WTC11 (cell line): ENCODE measurements at places on chromosomes 6 and 20.
A peak's percentile ranks its signal among the peaks of the same experiment; 100 is the strongest.

DNA sequence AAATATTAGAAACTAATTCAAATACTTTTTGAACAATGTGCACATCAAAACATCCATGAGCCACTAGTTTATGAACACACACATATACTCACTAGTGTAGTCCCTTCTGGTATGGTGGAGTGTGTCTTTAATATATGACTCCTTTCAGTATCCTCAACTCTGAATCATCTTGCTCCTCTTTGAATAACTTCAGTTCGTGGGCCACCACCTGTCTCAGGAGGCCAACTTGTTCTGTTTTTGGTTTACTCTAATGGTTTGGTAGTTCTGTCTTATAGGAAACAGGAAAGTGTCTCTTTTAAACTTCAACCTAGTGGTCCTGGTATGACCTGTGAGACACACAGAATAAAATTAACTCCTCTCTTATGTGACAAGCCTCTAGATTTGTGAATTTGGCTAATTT, 55.6 kb downstream of the ZNF292 start:
- no peaks in the 10 kb centered on the region for H3K27me3 ChIP-seq
- H3K27ac ChIP-seq = peak overlapping the region; percentile 83; the same call in 1 of the 2 replicates
- DNase-seq = no peak
- peaks cover 87% of the 10 kb centered on the region for H3K4me1 ChIP-seq
- H3K4me3 ChIP-seq = no peak overlapping the region

GRCh38 chr6:129263176-129263575, 380.2 kb downstream of the LAMA2 start:
- 0 out of 2 replicates have a peak, but pooled peaks cover 3% of the 10 kb centered on the region for H3K4me1 ChIP-seq
- no peaks in the 10 kb centered on the region for H3K36me3 ChIP-seq
- DNase-seq = no peak
- H3K27me3 ChIP-seq = no peaks in the 10 kb centered on the region

DNA sequence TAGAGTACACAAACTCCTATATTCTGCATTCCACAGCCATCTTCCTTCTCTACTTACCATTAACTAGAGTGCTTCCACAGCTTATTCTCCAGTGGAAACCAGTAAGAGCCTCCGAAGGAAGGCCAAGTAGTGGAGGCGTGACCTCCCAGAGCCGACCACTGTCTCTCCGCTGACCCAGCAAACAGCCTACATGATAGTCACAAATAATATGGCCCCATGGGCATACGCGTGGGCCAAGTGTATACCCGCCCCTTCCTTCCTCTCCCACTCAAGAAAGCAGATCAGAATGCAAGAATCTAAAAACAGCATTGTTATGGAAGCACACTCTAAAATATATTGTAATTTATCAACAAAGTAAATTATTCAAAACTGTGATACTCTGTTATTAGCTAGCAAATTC, 526.6 kb upstream of the JARID2 start:
- H3K27me3 ChIP-seq = peaks cover 5% of the 10 kb centered on the region; the same call in 1 of the 2 replicates
- H3K27ac ChIP-seq = no peak overlapping the region
- DNase-seq = no peak
- no peak overlapping the region for H3K4me3 ChIP-seq
- H3K36me3 ChIP-seq = no peaks in the 10 kb centered on the region
- H3K4me1 ChIP-seq = peaks cover 28% of the 10 kb centered on the region

GRCh38 chr6:19465760-19466159, 371.4 kb upstream of the ID4 start:
- no peak overlapping the region for H3K4me3 ChIP-seq
- no peak overlapping the region; the same call in 1 of the 2 replicates for H3K27ac ChIP-seq
- H3K36me3 ChIP-seq = no peaks in the 10 kb centered on the region
- H3K27me3 ChIP-seq = no peaks in the 10 kb centered on the region
- no peaks in the 10 kb centered on the region for H3K4me1 ChIP-seq

- DNase-seq = no peak
- H3K4me3 ChIP-seq = no peak overlapping the region
- 0 out of 2 replicates have a peak, but pooled peaks cover 5% of the 10 kb centered on the region for H3K4me1 ChIP-seq
- no peaks in the 10 kb centered on the region; the same call in 1 of the 2 replicates for H3K27me3 ChIP-seq
- H3K27ac ChIP-seq = peak overlapping the region; percentile 36; the same call in 1 of the 2 replicates
Observed at GRCh38 chr20:64140061-64140931, 24.0 kb upstream of the MYT1 start.

DNA sequence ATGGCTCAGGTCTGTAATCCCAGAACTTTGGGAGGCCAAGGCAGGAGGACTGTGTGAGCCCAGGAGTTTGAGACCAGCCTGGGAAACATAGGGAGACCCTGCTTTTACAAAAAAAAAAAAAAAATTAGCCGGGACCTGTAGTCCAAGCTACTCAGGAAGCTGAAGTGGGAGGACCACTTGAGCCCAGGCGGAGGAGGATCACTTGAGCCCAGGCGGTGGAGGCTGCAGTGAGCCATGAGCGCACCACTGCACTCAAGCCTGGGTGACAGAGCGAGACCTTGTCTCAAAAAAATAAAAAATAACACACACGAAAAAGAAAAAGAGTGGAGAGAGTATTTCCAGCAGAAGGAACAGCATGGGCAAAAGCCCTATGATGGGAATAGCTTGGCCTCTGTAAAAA, 2.0 kb downstream of the TTLL9 start:
- no peak overlapping the region for H3K4me3 ChIP-seq
- H3K27me3 ChIP-seq = peaks cover 51% of the 10 kb centered on the region

GRCh38 chr6:63674635-63675034, 39.0 kb downstream of the PHF3 start:
- H3K4me1 ChIP-seq = peaks cover 19% of the 10 kb centered on the region
- no peak for DNase-seq
- H3K27me3 ChIP-seq = no peaks in the 10 kb centered on the region
- no peaks in the 10 kb centered on the region for H3K36me3 ChIP-seq
- H3K27ac ChIP-seq = no peak overlapping the region
- H3K4me3 ChIP-seq = no peak overlapping the region

DNA sequence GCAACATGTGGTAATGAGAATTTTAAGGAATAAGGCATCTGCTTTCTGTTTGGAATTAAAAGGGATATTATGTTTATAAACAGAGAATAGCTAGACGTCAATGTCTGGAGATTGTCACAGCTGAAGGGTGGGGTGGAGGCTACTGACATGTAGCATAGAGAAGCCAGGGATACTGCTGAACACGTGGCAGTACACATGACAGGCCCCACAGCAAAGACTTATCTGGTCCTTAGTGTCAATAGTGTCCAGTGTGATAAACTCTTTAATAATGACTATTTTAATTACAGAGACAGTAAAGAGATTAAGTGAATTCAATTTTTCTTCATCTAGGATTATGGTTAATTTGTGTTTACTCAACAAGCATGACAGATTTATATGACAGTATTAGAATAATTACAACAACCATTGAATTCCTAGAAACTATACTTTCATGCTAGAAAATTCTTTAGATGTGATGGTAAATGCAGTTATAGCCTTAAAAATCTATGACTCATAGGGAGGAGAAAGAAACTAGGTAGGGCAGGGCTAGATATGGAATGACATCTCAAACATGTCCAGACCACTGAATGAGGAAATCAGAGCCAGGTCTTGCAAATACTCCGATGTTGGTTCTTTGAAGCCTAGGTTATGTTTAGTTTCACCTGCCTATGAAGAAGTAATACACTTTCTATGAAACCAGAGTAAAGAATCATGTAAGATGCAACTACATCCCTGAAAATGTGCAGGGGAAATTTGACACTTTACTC, 399.5 kb downstream of the PHF3 start:
- no peaks in the 10 kb centered on the region for H3K4me1 ChIP-seq
- H3K27ac ChIP-seq = no peak overlapping the region
- H3K36me3 ChIP-seq = peaks cover 18% of the 10 kb centered on the region
- H3K27me3 ChIP-seq = peaks cover 3% of the 10 kb centered on the region; the same call in 1 of the 2 replicates

- H3K27me3 ChIP-seq = no peaks in the 10 kb centered on the region
- no peak overlapping the region for H3K4me3 ChIP-seq
- no peak for DNase-seq
- H3K27ac ChIP-seq = peak overlapping the region; percentile 42; the same call in 1 of the 2 replicates
- peaks cover 25% of the 10 kb centered on the region for H3K4me1 ChIP-seq
- H3K36me3 ChIP-seq = no peaks in the 10 kb centered on the region
Observed at GRCh38 chr20:23160536-23161243, 74.6 kb upstream of the CD93 start.

DNA sequence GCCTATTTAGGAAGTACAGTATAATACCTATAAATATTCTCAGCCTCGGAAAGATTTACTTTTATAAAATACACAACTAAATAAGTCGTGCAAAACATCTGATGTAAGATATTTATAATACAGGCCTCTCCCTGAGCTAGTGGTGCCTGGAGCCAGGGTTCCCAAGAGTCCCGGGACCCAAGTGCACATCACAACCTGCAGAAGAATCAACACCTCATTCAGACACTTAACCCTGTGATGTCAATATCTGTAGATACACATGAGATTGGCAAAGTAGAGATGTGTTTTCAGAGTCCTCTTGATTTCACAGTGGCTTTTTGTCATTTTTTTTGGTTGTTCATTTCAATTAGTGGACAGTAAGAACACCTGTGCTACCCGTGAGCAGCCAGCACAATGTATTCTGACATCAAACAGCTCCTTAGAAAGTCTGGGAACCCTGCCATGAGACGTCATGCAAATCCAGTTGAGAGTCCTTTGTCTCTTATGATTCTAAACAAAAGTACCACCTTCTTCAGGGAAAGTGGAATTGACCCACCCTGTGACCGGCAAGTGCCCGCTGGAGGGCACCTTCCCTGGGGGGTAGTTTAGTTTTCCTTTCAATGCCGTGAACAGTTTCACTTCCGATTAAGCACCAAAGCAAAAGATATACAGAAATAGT, 101.6 kb downstream of the DACT2 start:
- no peaks in the 10 kb centered on the region; the same call in 1 of the 2 replicates for H3K27me3 ChIP-seq
- no peak for DNase-seq
- H3K36me3 ChIP-seq = no peaks in the 10 kb centered on the region
- no peak overlapping the region for H3K4me3 ChIP-seq

DNA sequence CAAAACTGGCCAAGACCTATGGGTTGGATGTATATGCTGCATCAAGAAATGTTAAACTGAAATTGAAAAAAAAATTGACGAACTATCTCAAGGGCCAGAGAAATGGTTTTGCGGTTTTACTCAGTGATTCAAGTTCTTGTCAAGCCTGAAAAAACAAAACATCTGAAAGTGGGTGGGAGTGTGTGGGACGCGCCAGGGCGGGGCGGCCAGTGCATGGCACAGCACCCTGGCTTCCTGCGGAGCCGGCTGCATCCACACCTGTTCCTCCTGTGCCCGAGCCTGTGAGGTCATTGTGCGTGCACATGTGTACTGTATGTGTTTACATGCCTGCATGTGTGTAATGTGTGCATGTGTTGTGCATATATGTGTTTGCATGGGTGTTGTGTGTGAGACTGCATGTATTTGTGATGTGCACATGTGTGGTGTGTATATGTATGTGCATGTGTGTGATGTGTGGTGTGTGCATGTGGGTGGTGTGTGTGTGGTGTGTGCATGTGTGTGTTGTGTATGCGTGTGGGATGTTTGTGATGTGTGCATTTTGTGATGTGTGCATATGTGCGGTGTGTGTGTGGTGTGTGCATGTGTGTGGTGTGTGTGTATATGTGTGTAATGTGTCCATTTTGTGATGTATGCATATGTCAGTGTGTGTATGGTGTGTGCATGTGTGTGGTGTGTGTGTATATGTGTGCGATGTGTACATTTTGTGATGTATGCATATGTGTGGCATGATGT, 59.8 kb downstream of the CDH4 start:
- H3K4me3 ChIP-seq = no peak overlapping the region
- H3K4me1 ChIP-seq = peaks cover 3% of the 10 kb centered on the region; the same call in 1 of the 2 replicates

GRCh38 chr6:26284537-26285142, 80.4 kb upstream of the BTN3A2 start:
- H3K4me3 ChIP-seq = peak overlapping the region; percentile 97
- peak overlapping the region; percentile 100 for H3K27ac ChIP-seq
- peaks cover 15% of the 10 kb centered on the region for H3K36me3 ChIP-seq
- DNase-seq = peak; percentile 42
- H3K4me1 ChIP-seq = peaks cover 16% of the 10 kb centered on the region

DNA sequence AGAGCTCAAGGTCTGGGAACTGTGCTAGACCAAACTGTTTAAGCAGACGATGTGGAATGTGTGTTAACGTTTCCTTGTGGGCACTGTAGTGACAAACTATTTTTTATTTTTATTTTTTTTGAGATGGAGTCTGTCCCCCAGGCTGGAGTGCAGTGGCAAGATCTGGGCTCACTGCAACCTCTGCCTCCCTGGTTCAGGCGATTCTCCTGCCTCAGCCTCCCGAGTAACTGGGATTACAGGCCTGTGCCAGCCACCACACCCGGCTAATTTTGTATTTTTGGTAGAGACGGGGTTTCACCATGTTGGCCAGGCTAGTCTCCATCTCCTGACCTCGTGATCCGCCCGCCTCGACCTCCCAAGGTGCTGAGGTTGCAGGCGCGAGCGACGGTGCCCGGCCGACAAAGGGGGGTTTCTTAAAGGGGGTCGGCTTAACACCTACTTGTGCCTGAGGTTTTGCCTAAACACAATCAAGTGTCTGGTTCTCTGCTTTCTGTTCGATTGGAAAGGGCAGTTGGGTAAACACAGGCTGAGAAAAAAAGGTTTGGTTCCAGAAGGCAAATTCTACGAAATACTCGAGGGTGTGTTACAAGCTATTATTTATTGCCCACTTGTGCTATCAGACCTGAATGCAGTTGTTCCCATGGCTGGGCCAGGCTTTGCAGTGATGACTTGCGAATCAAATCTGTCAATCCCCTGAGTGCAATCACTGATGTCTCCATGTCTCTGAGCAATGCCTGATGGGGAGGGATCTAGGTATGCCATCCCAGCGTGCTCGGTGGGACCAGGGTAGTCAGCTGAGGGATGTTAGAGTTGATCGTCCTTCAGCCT, 1.3 kb downstream of the NOP56 start:
- H3K27me3 ChIP-seq = no peaks in the 10 kb centered on the region
- peaks cover 24% of the 10 kb centered on the region for H3K4me1 ChIP-seq
- peaks cover 60% of the 10 kb centered on the region for H3K36me3 ChIP-seq
- H3K4me3 ChIP-seq = peak overlapping the region; percentile 84
- peak overlapping the region; percentile 90 for H3K27ac ChIP-seq

DNA sequence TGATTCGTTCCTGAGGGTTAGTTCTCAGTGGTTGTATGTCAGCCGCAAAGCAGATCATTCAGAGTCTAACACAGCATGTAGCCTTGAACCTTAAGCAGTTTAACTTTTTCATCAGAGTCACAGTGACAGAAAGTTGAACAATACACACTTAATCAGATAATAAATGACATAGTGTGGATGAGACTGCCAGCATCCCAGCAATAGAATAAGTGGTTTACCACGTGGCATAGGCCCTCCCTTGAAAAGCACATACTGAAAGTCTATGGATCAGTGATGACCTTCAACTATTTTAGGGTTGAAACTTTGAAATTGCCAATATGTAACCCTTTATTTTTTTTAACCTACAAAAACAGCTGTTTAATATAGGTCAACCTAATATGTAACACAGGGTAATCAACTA, 265.3 kb downstream of the ARHGAP18 start:
- H3K4me1 ChIP-seq = peaks cover 41% of the 10 kb centered on the region
- no peak overlapping the region for H3K4me3 ChIP-seq
- no peak overlapping the region for H3K27ac ChIP-seq
- no peak for DNase-seq
- H3K36me3 ChIP-seq = no peaks in the 10 kb centered on the region
- H3K27me3 ChIP-seq = no peaks in the 10 kb centered on the region

DNA sequence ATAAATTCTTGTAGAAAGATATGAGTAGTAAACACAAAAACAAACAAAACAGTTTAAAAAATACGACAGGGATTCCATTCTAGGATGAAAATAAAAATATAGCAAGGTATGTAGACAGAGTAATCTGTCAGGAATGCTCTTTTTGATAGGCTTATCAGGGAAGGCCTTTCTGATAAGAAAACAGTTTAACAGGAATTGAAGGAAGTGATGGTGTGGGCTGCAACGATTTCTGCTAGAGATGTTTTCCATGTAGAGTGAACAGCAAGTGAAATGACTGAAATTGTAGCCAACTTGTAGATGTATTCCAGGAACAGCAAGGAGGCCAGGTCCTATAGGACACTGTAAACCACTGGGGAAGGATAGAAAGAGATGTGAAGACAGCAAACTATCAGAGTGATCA, 689.7 kb upstream of the GJE1 start:
- no peak for DNase-seq
- no peak overlapping the region for H3K27ac ChIP-seq
- no peaks in the 10 kb centered on the region for H3K27me3 ChIP-seq
- H3K4me1 ChIP-seq = peaks cover 5% of the 10 kb centered on the region
- H3K4me3 ChIP-seq = no peak overlapping the region
- peaks cover 21% of the 10 kb centered on the region for H3K36me3 ChIP-seq
